ENCODE measurements at places on chromosomes 5 and 9. TPM values are rescaled to one million over a fixed set of nuclear protein-coding genes. Genes with fewer than 3 reads are reported as not detected.

The IL5 gene
- total RNA-seq: not detected

The PCDHAC1 gene
- 0.48 TPM for total RNA-seq

The MTAP gene
- 54.1 TPM for total RNA-seq

The SNCAIP gene
- total RNA-seq: not detected

The PCDHGB4 gene
- 5.3 TPM for total RNA-seq

The FAM151B gene
- total RNA-seq: 0.48 TPM

The PCDHGA12 gene
- total RNA-seq: 3.9 TPM

The PTGDS gene
- total RNA-seq: not detected

The PLPP1 gene
- total RNA-seq: 56.9 TPM

The TNC gene
- total RNA-seq: 254 TPM

The PTCD2 gene
- total RNA-seq: 3.4 TPM

The TMEM252 gene
- not detected for total RNA-seq

The C9 gene
- total RNA-seq: not detected

The GMCL2 gene
- total RNA-seq: not detected

The EMB gene
- 42.6 TPM for total RNA-seq

The MGAT1 gene
- 81.4 TPM for total RNA-seq

The PTGR1 gene
- total RNA-seq: 74.6 TPM

The CXCL14 gene
- total RNA-seq: 1.1 TPM

The PPP1R26 gene
- 25.1 TPM for total RNA-seq

The TPPP gene
- total RNA-seq: 0.48 TPM

The SHROOM1 gene
- 4.9 TPM for total RNA-seq

The LCN15 gene
- not detected for total RNA-seq

The IFNA2 gene
- not detected for total RNA-seq

The OBP2B gene
- not detected for total RNA-seq

The SH2D3C gene
- under 0.01 TPM for total RNA-seq

The DDX4 gene
- not detected for total RNA-seq

The DMRTA1 gene
- 3.4 TPM for total RNA-seq

The SPINK13 gene
- total RNA-seq: not detected

The ITGA2 gene
- 76.4 TPM for total RNA-seq

The GNAQ gene
- 23.9 TPM for total RNA-seq

The CMYA5 gene
- 0.21 TPM for total RNA-seq

All from tracheal epithelial cell (primary cell).